ENCODE measurements at places on chromosomes 1 and 21.

DNA sequence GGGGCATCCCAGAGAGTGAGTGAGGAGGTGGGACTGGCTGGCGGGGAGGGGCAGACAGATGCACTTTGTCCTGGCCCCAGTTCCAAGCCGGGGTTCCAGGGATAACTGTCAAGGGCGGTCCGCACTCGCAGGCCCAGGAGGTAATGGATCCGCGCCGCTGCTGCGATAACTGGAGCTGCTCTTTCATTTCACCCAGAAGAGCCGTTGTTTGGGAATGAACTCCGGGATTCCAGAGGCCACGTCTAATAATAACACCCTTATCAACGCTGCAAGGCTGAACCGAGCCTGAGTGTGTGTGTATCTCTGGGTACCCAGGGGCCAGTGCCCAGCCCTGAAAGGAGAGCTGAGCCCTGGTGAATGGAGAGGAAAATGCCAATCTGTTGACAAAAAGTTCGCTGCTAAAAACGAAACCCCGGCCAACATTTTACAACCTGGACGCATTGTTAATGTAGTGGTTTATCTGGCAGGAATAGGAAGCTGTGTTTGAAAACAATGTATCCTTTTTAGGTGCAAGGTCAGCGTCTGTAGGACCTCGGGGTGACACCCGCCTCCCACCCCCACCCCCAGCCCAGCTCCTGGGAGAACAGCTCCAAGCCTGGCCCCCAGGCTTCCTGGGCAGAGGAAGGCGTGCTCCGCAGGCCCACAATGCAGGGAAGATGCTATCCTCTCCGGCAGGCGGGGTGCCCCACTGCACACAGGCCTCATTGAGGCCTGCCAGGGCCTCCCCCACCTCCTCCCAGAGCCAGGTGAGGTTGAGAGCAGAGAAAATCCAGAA lies 119.7 kb downstream of the PROX1 start:
- DNase-seq: no peak

DNA sequence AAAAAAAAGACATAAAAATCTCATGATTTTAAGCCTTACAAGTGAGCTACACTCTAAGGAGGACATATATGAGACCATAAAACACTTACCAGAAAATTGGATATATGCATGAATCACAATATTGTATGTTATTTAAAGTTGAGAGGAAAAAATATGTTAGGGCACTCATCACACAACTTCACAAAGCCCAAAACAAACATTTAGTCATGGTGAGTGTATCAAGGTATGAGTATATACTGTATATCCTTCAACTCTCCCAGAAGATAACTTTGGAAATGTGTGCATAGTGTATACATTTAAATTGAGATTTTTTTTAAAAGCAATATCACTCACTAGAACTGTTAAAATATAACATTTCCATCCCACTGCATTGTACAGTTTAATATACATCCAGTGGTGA lies 259.3 kb downstream of the SRGAP2C start:
- no peak for DNase-seq

GRCh38 chr1:186404454-186405051 lies 28.9 kb downstream of the ODR4 start:
- peak; percentile 44 for DNase-seq

DNA sequence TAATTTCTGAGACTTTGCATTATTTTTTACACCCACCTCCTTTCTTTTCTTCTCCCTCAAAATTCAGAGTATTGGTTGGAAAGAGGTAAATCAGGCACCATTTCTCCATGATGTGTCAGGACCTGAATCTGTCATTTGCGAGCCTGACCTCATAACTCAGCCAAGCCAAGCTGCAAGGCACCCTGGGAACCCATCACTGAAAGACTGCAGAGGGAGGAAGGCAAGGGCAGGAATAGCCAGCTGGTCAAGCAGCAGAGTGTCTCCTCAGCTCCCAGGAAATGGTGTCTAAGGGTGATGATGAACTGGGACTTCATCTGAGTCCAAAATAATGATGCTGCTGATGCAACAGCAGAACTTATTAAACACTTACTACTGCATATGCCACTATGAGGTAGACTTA lies 556.6 kb downstream of the OMA1 start:
- no peak for DNase-seq

- DNase-seq: peak; percentile 37
Observed at GRCh38 chr1:178031856-178032320, 62.0 kb upstream of the RASAL2 start.

DNA sequence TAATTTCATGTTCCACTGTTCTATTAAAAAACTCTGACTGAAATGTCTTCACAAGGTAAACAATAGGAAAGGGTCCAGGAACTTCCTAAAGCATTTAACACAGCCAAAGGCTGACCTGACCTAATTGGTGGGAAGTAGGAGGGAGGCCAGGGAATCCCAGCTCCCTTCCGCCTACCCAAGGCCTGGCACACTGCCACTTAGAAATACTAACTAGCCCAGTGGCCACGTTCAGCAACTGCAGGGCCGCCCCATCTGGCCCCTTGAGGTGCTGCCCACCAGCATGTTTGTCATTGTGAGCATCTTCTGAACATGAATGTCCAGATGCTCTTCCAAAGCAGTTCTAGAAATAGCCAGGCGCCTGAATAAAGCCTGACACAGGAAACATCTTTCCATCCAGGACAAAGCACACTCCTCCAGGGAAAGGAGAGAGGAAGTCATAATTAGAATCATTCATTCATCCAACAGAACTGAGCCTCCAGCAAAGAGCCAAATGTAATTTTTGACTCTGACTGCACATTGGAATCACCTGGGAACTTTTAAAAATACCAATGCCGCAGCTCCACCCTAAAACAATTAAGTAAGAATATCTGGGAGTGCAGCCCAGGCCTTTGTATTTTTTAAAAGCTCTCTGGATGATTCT lies 44.6 kb upstream of the BCL9 start:
- no peak for DNase-seq

DNA sequence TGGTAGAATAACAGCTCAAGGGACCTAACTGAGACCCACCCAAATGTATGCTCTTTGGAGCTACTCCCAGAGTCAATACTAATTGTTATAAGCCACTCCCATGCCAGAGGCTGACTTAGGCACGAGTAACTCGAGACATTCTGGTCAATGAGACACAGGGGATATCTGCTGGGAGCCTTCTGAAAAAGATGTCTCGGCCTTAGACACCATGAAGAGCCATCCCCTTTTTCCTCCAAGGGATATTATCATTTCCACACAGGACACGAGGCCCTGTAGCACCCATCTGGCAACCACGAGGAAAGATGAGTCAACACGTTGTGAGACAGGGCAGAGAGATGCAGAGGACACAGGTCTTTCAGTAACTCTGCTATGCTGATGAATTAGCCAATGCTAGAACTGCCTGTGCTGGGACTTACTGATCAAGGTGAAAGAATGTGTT lies 30.7 kb downstream of the ITPKB start:
- DNase-seq: no peak

GRCh38 chr1:61011561-61012263 lies 70.6 kb upstream of the NFIA start:
- no peak for DNase-seq

- no peak for DNase-seq
Observed at GRCh38 chr1:19294638-19295037, 6.1 kb upstream of the AKR7A3 start.

DNA sequence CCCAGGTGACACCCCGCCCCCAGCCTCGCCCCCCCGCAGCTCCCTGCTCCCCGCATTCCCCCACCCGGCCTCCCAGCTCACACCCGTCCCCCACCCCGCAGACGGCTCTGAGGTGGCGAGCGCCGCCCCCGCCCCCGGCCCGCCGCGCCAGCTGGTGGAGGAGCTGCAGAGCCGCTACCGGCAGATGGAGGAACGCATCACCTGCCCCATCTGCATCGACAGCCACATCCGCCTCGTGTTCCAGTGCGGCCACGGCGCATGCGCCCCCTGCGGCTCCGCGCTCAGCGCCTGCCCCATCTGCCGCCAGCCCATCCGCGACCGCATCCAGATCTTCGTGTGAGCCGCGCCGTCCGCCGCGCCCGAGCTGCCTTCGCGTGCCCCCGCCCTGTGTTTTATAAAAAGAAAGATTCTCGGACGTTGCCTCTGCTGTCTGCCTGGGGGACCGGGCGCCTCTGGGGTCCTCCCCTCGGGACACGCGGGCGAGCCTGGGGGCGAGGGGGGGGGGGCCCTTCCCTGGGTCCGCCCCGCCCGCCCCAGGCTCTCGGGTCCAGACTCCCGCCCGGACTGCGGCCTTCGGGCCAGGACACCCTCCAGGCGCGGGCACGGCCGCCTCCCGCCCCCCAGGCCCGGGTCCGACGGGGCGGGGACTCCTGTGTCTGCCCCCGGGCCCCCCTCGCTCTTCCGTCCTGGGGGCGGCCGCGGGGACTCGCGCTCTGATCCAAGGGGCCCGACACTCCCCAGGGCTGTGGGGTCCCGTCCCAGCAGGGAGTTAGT lies 1.6 kb upstream of the MMP23B start:
- DNase-seq: peak; percentile 94

DNA sequence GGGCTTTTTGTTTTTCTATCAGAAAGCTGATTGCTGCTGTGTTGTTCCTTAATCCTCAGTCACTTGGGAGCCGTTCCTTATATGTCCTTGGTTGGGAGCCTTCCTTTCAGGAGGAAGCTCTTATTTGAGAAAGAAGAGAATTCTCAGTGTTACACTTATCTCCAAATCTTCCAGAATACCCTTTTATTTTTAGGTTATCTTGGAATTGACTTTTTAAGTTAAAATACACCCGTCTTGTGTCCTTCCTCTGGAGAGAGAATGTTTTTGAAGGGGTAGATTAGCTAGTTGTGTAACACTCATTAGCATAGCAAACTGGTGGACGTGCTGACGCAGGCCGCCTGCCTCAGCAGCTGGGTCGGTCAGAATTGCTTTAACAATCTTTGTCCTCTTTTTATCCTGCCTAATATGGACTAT lies 42.1 kb downstream of the LRRC8B start:
- DNase-seq: no peak

DNA sequence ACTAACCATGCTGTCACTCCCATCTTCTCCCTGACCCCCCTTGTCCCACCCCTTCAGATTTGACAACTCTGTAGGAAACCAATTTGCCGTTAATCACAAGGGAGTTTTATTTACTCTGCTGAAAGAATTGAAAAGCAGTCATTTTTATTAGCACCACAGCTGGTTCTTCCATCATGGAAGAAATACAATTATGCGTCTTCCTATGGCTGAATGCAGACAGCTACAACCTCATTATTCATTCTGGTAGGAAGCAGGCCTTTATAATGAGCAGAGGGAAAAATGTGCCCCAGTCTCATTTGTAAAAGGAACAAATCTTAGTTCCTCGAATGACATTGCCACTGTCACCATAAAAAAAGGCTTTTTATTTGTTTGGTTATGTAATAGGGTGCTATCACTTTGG lies 35.2 kb downstream of the JUN start:
- no peak for DNase-seq

- DNase-seq: no peak
Observed at GRCh38 chr1:115184260-115184950, 95.1 kb upstream of the TSPAN2 start.
